PC-3 (cell line): ENCODE measurements at places on chromosomes 12 and 14. TPM values are rescaled to one million over a fixed set of nuclear protein-coding genes. Genes with fewer than 3 reads are reported as not detected.

The HAL gene
- 0.23 and 1.5 TPM in 2 replicates for total RNA-seq

The LRP1 gene
- total RNA-seq = 14.7 and 21.8 TPM in 2 replicates

- DNase-seq = no peak
These were observed 129.4 kb downstream of the PPM1H start for GRCh38 chr12:62805517-62805916.

The SMAGP gene
- 55.3 and 62.5 TPM in 2 replicates for total RNA-seq

DNA sequence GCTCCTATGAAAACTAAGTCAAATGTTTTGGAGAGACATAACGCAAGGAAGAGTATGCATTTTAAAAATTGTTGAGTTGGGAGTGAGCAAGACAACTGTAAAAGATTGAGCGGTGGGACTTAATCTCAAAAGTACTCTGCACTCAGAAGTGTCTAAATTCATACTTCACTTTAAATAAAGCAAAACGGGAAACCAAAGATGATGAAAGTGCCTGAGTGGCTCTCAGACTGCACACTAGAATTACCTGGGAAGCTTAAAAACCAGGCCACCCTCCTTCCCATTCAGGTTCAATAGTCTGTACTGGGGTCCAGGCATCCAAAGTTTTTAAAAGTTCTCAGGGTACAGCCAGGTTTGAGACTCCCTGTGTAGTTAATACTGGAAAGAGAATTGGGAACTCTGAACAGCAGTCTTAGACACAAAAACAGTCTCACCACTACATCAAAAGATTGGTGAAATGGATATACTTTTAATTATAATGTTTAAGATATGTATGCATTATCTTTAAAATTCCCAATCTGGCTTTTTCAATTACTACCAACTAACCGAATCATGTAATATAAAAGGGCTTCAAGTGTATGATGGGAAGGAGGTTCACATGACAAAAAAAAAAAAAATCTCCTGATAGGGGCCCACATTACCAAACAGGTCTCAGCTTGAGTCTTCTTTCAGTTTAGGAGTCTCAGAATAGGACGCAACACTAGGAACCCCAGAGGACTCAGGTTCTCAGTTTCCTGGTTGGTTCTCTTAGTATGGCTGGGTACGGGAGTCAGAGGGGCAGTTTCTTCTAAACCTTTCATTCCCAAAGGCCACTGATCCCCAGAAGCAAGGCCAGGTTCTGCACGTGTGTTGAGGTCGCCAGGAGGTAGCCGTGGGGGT lies 1.0 kb downstream of the HOMEZ start:
- DNase-seq = no peak

The IAPP gene
- not detected in 2 replicates for total RNA-seq

GRCh38 chr14:39122330-39123138 lies 8.4 kb downstream of the GEMIN2 start:
- no peak for DNase-seq

DNA sequence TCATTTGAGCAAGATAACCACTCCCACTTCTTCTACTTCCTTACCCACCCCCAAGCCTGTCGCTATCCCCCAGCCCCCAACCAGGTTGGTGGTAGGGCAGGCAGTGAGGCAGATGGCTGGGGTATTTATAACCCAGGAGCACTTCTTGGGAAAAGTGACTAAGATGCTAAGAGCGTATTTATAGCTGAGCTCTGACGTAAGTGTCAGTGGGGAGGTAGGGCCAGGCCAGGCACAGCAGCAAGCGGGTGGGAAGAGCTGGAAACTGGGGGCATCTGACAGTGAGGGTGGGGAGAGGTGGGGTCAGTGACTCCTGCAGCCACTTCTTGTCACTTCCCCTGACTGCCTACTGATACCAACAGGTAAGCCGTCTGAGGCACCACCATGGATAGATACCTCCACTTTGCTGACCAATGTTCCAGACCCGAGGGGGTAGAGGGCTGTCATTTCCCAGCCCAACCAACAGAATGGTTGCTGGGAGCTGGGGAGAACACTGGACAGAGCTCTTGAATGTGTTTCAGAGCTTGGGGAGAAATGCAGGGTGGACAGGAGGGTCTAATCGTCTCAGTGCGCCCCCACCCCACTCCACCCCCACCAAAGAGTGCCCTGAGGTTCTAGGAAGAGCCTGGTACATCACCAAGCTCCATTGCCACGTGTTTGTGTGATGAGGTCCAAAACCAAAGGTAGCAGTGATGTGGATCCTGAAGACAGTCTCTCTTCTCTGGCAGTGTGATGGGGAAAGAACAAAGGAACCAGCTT lies 2.7 kb upstream of the INHBE start:
- DNase-seq = peak; percentile 64

The DPPA3 gene
- total RNA-seq = not detected in 2 replicates

GRCh38 chr12:1907652-1908611 lies 10.5 kb downstream of the CACNA2D4 start:
- peak; percentile 25 for DNase-seq

The GPR137C gene
- 0.63 and 0.91 TPM in 2 replicates for total RNA-seq

The RD3L gene
- not detected in 2 replicates for total RNA-seq

DNA sequence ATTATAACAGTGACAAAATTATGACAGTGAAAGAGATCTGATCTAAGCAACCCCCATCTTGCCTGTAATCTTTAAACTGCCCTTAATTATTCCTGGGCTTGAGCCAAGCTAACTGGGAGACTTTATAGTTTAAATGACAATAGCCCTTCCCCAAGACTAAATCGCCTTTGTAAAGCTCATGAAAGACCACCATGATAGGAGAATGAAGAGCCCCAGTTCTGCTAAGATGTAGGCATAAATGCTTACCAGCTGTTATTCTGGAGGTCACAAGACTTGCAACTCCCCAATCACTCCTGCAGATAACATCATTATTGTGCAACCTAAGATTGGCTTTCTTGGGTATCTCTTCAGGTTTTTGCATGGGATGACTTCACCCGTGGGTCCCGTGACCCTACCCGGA lies 599.7 kb downstream of the KCNH5 start:
- no peak for DNase-seq

DNA sequence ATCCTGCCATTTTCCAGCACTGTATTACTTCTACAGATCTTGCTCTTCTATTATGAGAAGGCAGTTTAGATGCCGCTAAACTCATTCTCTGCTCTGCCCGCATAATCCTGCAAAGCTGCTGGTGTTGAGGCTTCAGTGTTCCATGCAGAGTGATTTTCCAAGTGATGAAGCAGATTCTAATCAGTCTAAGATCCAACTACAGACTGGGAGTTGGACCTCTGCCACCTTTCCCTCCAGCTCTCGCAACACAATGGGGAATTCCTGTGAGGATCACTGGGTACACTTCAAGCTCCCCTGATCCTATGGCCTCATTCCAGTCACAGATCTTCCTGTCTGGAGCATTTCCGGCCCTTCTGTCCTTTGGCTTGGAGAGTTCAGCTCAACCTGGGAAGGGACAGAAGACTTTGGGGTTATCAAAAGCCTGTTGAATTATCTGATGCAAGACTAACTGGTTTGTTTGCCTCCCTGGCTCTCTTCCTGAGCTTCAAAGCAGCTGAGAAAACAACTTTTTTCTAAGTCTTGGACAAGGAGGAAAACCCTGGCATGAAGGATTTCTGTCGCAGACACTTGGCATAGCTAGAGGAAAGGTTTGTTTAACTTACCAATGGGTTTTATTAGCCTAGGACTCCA lies 333.9 kb downstream of the ZFP36L1 start:
- peak; percentile 70 for DNase-seq

DNA sequence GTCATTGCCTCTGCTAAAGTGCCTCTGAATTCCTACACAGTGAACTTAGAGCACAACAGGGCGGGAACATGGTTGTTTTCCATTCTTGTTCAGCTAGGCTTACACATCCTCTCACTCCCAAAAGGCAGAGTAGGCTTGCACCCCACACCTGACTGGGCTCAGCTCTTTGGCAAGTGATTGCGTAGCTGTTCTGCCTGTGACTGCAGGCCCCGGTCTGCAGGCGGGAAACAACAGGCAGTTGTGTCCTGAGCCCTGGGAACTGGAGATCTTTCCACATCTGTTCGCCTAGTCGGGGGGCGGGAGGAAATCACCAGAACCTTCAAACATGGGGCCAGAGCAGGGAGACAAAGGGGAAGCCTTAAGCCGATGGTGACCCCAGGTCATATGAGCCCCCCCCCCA lies 274.7 kb downstream of the ZFP36L1 start:
- no peak for DNase-seq

The OR6C2 gene
- total RNA-seq = not detected in 2 replicates

GRCh38 chr12:27982951-27983350 lies 10.4 kb upstream of the PTHLH start:
- peak; percentile 81 for DNase-seq

The PARP2 gene
- 35.6 and 38.3 TPM in 2 replicates for total RNA-seq

The SLC7A7 gene
- not detected in 2 replicates for total RNA-seq

- peak; percentile 44 for DNase-seq
These were observed 139.7 kb downstream of the PRIMA1 start for GRCh38 chr14:93648440-93649168.
